BJ (cell line): ENCODE measurements at places on chromosomes 6 and 20. TPM values are rescaled to one million over a fixed set of nuclear protein-coding genes. Genes with fewer than 3 reads are reported as not detected.

SLC25A27 gene
- polyA plus RNA-seq = 1.6 and 3.9 TPM in 2 replicates

- DNase-seq = no peak
Measured at GRCh38 chr20:32637311-32637710, 36.4 kb downstream of the C20orf203 start.

TNF gene
- not detected in 2 replicates for polyA plus RNA-seq

F13A1 gene
- not detected in 2 replicates for polyA plus RNA-seq

- no peak for DNase-seq
Measured at GRCh38 chr6:64054861-64055260, 419.3 kb downstream of the PHF3 start.

GRCh38 chr6:75196081-75196687, 9.7 kb downstream of the COL12A1 start:
- DNase-seq = peak; percentile 85

DNA sequence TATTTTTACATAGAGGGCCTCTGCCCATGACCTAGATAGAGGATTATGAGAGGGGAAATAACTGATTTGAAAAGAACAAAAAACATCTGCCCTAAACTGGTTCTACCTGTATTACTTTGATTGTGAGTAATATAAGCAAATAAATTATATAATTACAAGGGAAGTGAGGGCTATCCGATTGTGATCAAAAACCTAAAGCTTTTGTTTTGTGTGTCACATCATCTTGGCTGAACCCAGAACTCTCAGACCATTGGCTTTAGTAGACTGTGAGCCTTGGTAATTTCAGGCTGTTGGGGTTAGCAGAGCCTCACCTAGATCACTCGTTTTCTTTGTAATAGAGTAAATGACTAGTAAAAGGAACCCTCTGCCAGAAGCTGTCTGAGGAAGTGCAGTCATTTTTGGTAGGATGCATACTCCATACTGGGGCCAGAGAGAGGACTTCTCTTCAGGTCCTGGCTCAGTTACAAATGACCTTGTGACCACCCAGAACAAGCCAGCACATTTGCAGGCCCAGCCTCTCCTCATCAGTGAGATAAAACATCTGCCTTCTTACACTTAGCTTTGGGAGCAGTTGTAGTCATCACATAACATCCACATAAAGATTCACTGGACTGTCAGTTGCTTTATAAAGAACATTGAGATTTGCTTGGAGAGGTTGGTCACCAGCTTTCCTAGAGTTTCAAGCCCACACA, 13.5 kb downstream of the STK35 start:
- DNase-seq = no peak

ITPR3 gene
- 8.6 and 16.6 TPM in 2 replicates for polyA plus RNA-seq

- DNase-seq = no peak
Measured at GRCh38 chr20:23151008-23151703, 65.0 kb upstream of the CD93 start.

DNA sequence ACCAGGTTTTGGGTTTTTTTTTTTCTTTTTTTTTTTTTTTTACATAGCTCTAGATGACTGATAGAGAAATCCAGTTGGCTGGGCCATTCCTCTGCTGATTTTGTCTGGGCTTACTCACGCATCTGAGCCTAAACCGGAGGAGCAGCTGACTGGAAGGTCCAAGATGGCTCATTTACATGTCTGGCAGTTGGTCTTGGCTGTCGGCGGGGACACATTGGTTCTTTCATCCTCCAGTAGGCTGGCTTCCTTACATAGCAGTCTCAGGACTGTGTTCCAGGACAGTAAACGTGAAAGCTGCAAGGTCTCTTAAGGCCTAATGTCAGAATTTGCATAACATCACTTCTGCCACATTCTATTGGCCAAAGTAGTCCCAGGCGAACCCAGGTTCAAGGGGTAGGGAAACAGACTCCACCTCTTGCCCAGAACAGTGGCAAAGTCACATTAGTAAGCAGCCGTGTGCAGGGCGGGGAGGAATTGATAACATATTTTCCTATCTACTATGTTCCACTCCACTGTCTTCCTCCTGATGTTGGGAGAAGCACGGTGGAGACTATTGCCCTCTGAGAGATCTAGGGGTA, 87.0 kb downstream of the CDH22 start:
- no peak for DNase-seq

GRCh38 chr6:39892490-39893129, 41.7 kb downstream of the MOCS1 start:
- no peak for DNase-seq

- DNase-seq = no peak
Measured at GRCh38 chr20:50635676-50636600, 55.4 kb downstream of the RIPOR3 start.
